ENCODE measurements at places on chromosomes 4 and X.
A peak's percentile ranks its signal among the peaks of the same experiment; 100 is the strongest.

- no peak for DNase-seq
Observed at GRCh38 chrX:13669246-13669737, 16.4 kb downstream of the TCEANC start.

DNA sequence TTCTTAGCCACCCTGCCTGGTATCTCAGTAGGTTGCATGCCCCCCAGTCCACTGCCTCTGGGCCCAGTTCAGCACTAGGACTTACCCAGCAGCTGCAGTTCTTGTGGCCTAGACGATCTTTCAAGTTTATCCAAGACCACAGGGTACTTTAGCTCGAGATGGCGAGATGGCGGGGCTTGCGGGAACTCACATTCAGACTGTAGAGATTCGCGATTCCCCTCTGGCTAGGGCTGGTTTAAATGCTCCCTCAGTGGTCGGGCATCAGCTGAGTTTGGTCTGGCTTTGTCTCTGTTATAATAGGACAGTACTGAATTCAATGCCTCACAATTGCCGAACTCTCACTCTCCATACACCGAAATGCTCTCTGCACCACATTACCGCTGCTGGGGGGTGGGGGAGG, 18.4 kb upstream of the RFC1 start:
- DNase-seq, result no peak

DNA sequence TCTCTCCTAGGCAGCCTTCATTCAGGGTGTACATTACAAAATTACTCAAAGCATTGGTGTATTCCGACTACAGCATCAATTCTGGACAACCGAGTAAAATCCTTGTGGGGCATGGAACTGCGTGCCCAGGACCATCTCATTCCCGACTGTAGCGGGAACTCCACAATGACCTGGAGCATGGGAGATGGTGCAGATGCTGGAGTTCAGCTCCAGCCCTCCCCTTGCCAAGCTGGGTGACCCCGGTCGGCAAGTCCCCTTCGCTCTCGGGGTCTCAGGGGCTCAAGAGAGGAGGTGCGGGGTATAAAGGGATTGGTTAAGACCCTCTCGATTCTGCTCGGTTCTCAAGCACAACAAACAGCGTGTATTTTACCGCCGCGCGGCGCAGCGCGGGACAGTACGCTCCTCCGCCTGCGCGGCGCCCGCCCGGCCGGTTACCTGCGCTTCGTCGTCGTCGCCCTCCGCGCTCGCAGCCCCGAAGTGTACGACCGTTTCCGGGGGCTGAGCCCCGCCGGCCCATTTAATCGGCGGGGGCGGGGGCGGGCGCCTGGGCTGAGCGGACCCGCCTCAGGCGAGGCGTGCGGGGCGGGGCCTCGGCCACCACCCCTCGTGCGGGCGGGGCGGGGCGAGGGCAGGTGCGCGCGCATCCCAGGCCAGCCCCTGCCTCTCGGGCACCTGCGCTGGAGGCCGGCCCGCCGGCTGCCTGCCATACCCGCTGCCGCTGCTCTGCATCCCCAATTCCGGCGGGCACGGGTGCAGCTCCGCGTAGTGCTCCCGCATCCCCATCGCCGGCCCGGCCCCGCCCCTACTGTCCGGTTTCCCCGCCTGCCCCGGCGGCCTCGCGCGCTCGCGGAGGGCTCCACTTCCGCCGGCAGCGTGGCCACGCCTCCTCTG, at the start of gene G6PD:
G6PD (minus strand) TSS at position 493 of the 891 bp plus-strand sequence. CDS start 691 bp downstream, outside the sequence.
- DNase-seq, result peak; percentile 34

DNA sequence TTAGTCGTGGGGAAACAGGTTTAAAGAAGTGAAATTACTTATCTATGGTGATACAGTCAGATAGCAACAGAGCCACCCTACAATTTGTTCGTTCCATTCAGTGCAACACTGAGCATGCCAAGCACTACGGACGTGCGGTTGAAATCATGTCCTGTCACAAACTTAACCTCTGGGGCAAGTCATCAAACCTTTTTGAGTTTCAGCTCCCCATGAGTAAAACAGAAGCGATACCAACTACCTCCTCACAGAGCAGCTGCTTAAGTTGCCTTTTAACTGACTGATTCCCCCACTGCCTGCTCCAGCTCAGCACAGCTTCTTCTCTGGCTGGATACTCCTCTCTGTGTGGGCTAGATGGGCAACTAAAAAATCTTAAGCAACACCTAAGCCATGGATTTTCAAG, 36.0 kb downstream of the LHFPL1 start:
- no peak for DNase-seq

- no peak for DNase-seq
Observed at GRCh38 chr4:91471280-91471679, 832.5 kb upstream of the GRID2 start.

- no peak for DNase-seq
Observed at GRCh38 chr4:183405303-183405702, 39.1 kb upstream of the CDKN2AIP start.

- no peak for DNase-seq
Observed at GRCh38 chr4:187714957-187715356, 280.6 kb upstream of the ZFP42 start.

DNA sequence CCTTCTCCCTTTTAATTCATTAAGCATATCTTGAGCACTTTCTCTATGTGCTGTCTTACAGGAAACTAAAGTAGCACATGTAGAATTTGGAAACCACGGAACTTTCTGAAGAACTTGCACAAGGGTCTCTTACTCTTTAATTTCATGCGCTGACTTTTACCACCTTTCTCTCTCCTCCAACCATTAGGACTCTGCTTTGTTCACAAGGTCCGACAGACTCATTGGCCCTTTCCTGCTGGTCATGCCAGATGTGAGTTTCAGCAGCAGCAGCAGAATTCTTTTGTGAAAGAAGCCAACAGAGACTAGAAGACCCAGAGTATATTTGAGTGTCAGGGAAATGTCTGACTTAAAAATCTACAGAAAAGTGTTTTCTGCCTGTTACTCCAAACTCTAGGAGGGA, 207.1 kb downstream of the GUCY2F start:
- DNase-seq, result no peak

DNA sequence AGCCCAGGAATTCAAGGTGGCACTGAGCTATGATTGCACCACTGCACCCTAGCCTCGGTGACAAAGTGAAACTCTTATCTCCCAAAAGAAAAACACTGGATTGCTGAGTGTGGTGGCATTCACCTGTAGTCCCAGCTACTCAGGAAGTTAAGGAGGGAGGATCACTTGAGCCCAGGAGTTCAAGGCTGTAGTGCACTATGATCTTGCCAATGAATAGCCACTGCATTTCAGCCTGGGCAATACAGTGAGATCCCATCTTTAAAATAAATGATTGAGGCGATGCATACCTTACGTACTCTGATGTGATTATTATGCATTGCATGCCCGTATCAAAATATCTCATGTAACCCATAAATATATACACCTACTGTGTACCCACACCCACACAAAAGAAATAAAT, 31.2 kb upstream of the LARP1B start:
- no peak for DNase-seq

- no peak for DNase-seq
Observed at GRCh38 chrX:50967736-50968135, 57.2 kb downstream of the BMP15 start.

DNA sequence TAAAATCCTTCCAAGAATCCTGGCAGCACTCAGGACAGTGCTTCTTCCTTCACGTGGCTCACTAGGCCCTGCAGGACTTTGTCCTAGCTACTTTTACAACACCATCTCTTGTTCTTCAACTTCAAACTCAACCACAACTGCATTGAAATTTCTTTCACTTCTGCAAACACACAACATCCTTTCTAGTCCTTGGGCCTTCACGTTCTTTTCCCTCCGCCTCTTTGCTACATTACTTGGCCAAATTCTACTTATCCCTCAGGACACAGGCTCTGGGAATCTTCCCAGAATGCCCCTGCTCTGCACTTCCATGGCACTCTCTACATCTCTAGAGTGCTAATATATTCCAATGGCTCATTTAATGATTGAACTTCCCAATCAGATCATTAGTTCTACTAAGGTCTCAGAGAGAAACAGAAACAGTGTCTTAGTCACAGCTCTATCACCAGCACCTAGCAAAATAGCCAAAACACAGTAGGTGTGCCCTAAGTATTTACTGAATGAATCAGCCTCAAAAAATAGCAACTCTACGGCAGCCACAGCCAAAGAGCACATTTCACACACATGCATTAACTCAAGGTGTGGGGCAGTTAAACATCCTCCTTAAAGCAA, 73.3 kb downstream of the MANBA start:
- DNase-seq, result no peak

DNA sequence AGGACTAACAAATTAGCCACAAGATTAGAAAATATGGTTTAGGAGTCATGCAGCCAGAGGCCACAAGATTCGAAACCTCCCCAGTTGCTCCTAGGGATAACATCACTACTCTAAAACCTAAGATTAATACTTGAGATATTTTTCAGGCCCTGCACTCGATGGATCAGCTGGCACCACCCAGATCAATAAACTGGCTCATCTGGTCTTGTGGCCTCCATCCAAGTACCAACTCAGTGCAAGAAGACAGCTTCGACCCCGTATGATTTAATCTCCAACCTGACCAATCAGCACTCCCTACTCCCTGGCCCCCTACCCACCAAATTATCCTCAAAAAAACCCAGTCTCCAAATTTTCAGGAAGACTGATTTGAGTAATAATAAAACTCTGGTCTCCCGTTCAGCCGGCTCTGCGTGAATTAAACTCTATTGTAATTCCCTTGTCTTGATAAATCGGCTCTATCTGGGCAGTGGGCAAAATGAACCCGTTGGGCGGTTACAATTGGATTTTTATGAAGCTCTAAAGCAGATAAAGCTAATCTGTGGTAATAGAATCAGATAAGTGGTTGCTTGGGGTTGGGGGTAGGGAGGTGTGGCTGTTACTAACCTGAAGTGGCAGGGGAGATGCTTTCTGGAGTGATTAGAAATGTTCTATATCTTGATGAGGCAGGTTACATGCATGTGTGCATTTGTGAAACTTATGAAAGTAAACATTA, 91.8 kb upstream of the ATXN3L start:
- DNase-seq, result no peak

GRCh38 chr4:117479673-117480072, 394.3 kb upstream of the TRAM1L1 start:
- no peak for DNase-seq

DNA sequence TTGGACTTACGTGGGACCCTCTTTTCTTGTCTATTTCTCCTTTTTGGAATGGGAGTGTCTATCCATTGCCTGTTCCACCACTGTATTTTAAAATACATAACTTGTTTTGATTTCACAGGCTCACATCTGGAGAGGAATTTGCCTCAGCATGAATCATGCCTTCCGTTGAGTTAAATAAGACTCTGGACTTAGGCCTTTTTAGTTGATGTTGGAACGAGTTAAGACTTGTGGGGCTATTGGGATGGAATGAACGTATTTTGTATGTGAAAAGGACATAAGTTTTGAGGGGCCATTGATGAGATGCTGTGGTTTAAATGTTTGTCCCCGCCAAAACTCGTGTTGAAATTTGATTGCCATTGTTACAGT, 66.2 kb downstream of the BEX3 start:
- no peak for DNase-seq

- no peak for DNase-seq
Observed at GRCh38 chr4:42643685-42644084, 13.2 kb downstream of the ATP8A1 start.

GRCh38 chr4:121070274-121070673, 2.1 kb downstream of the NDNF start:
- no peak for DNase-seq

DNA sequence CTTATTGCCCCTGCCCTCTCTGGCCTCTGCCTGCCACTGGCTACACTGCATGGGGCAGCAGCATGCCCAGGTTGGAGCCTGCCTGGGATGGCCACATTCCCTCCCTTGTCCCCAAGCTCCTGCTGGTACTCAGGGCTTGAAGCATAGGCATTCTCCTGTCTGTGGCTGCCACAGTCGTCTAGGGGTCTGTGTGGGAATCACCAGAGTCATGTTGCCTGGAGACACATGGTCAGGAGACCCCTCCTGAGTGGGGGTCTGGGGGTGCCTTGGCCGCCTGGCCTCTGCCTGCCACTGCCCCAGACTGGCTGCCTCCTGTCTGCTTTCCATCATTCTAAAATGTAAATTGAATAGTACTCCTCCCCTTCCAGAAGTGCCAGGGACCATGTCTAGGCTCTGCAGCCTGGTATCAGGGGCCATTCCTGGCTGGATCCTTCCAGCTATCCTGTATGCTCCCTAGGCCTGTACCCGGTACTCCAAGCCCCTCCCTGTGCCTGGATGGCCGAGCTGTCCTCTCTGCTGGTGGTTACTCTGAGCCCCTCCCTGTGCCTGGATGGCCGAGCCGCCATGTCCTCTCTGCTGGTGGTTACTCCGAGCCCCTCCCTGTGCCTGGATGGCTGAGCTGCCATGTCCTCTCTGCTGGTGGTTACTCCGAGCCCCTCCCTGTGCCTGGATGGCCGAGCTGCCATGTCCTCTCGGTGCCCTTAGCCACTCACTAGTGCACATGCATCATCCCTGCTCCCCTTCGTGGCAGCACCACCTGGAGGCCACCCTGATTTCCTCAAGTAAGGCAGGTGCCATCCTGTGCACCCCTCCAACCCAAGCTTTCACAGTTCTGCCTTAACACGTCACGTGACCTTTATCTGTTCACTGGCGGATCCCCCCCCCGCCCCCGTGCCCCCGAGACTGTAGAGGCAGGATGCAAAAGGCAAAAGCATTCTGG, 5.5 kb upstream of the NKX1-1 start:
- DNase-seq, result no peak

DNA sequence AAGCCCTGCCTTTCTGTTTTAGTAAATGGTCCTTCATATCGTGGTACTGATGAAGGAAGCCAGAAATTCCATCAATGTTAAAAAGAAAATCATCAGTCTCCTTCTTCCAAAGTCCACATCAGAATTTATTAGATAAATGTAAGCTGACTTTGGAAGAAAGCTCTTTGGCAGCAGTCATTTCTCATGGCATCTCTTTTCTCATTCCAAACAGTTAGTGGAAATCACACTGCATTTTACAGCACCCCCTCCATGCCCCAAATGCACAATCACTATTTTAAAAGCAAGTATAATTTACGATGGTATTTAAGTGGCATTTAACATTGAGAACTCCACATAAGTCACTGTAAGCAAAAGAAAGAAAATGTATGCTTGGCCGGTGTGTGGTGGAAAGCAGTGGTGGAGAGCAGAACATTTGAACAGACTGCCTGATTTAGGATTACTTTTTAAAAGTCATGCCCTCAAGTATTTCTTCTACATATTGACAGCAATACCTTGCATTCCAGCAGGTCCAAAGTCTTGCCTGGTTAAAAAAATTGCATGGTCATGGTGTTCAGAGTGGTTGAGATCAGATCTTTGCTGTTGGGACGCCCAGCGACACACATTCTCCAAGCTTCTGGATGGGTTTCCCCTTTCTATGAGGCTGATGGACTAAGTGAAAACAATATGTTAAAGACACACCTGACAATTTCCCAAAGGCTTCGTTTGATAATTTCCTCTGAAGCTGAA, 248.6 kb downstream of the ADAMTS3 start:
- DNase-seq, result no peak

GRCh38 chrX:125947501-125947900, 218.6 kb downstream of the DCAF12L2 start:
- DNase-seq, result no peak

- no peak for DNase-seq
Observed at GRCh38 chr4:76665153-76665552, 230.1 kb downstream of the SHROOM3 start.

Data from stimulated activated CD8-positive, alpha-beta memory T cell treated with anti-CD3 and anti-CD28 coated beads, Interleukin-4, amount 100 ng/mL, for 1 hour (primary cell).